ENCODE measurements at places on chromosomes 5 and 9.

DNA sequence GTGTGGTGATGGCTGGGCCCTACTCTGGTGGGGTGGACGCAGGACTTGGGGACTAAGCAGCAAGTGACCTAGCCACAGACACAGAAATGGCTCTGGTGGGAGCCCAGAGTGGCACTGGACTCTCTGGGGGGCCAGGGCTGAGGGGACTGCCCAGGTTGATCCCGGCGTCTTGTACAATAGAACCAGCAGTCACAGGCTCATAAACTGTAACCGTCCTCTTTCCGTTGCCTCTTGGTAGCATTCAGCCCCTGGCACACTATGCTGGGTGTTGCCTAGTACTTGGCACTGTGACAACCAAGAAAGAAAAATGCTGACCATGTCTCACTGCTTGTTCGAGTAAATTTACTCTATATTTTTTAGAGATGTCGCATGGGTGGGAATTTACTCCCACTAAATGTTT, 80.5 kb downstream of the DAB2IP start:
- DNase-seq = no peak

DNA sequence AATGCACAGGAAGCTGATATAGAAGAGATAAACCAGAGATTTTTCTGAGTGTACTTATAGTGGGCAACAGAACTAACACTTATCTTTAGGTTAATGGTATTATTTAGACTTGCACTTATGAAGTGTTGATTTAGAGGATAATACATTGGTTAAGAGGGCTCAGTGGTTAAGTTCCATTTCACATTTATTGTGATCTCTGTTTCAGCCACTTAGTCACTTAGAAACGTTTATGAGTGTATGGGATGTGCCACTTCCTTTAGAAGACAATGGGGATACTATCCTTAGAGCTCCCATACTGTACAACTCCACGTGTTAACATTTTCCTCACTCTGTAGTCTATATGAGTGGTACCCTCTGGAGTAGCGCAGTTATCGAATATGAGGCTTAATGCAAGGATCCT, 57.5 kb downstream of the PIP5K1B start:
- no peak for DNase-seq

- DNase-seq = no peak
These were observed 102.9 kb upstream of the PPP1R26 start for GRCh38 chr9:135376511-135377265.

DNA sequence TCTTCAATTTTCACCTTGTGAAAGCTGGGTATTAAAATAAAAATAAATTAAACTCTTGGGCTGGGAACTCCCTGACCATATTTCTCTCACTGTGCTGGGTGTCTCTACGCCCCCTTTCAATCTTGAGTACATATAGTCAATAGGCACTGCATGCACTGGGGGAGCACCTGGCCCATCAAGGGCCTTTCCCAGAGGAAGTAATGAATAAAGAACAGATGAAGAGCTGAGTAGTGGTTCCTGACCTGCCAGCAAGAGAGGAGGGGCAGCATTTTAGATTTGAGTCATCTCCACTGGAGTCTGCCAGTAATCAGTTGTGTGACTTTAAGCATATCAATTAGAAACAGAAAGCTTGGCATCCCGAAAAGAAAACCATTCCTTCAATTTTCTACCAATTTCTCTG, 6.2 kb downstream of the MAPKAP1 start:
- peak; percentile 8 for DNase-seq

DNA sequence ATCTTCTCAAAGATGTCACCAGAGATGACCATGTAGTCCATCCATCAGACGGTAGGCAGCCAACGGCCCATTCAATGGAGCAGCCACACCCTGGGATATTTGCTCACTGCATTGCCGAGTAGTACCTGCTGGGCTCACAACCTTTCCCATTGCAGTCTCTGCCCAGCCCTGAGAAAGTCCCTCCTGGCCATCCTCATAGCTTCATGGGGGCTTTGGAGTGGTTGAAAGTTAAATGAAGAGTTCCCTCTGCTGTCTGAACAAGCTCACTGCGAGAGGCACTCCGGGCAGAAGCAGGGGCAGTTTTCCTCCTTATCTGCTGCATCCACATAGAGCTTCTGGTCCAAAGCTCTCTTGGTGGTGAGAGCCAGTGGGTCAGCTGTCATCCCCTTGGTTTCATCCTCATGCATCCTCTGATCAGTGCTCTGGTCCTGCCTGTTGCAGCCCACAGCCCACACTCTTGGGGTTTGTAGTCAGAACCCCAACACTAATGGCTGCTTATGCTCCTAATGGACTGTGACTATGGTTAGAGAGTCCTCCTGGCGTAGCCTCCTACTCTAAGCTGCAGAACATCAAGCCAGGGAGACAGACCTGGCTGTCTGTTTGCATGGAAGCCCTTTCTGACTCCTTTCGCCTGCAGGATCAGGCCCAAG, 23.3 kb downstream of the TNFSF8 start:
- peak; percentile 64 for DNase-seq

DNA sequence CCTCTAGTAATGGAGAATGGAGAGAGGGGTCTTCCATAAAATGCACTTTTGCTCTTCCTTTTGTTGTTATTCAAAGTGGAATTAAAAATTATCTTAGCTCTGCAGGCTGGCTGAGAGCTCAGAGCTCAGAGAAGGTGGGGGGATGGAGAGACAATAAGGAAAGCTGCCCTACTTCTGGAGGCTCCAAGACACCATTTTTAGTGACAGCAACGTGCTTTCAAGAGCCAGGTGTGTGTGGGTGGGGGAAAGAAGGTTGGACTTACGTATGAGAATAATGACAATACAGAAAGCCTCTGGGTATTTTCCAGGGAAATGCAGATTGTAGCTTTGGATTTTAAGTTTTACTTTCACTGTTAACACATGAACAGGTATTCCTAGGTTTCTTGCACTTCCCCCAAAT, 173.9 kb downstream of the TRPM3 start:
- DNase-seq = no peak

- DNase-seq = peak; percentile 23
These were observed 80.1 kb downstream of the ESM1 start for GRCh38 chr5:54905246-54905795.

DNA sequence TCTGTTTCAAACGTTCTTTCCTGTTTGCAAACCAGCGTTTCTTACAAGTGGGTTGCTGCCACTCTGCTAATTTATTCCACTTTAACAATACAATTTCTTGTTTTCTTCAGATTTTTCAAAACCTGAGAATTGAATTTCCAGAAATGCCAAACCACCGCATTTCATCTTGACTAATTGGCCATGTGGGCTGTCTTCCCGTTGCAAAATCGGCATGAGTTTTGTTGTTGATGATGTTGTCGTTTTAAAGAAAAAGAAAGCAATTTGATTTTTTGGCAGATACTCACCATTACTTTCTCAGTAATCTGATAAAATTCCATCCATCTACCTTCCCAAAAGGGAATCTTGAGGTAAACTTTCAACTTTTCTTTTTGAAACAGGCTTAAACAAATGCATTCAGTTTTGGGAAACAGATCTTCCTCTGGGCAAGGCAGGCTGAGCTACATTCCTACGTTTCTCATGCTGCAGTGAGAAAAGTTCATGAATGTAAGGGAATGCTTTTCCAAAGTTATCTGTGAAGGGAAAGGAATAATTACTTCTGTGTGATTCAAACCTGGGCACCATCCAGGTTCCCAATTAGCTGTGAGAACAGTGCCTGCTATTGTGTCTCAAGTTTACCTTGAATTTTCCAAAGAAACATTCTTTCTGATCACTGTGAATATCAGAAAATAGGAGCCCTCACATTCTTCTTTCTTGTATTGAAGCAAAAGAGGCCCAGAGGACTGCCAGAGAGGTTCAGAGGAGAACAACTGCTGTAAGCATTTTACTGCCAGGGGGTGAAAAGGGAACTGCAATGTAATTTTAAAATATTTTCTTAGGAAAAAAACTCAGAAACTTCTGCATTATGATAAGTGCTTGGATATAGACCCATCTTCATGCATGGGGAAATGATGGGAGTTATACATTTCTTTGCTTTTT, 100.7 kb upstream of the TUT7 start:
- DNase-seq = no peak

DNA sequence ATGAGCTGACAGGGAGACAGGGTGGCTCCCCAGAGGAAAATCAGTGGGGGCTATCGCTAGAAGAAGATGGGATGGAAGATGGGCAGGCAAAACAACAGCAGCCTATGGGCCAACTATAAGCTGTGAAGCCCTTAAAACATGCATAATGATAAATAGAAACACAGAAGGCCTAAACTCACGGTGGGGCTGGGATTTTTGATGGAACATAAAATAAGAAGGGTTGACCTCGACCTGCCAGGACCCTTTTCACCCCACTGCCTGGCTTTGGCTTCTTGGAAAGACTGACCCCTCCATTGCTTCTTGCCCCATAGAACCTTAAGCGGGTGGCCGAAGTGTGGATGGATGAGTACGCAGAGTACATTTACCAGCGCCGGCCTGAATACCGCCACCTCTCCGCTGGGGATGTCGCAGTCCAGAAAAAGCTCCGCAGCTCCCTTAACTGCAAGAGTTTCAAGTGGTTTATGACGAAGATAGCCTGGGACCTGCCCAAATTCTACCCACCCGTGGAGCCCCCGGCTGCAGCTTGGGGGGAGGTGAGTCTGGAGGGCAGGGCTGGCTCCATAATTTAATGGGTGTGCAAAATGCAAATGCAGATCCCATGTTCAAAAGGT, 36.5 kb upstream of the SAP30L start:
- DNase-seq = no peak

Measured in EL (cell line).